ENCODE measurements at places on chromosomes 12 and 14. TPM values are rescaled to one million over a fixed set of nuclear protein-coding genes. Genes with fewer than 3 reads are reported as not detected.
A peak's percentile ranks its signal among the peaks of the same experiment; 100 is the strongest.

- H3K27ac ChIP-seq: no peak overlapping the region
- H3K27me3 ChIP-seq: no peaks in the 10 kb centered on the region
- no peak overlapping the region for H3K4me3 ChIP-seq
Observed at GRCh38 chr14:49550286-49551184, 35.6 kb downstream of the RPS29 start.

GRCh38 chr14:54348001-54348611 is 48.7 kb upstream of the CDKN3 start:
- no peaks in the 10 kb centered on the region for H3K27me3 ChIP-seq
- DNase-seq: no peak
- H3K4me3 ChIP-seq: no peak overlapping the region
- no peaks in the 10 kb centered on the region for H3K36me3 ChIP-seq

- H3K4me1 ChIP-seq: no peaks in the 10 kb centered on the region
- DNase-seq: no peak
- no peaks in the 10 kb centered on the region for H3K27me3 ChIP-seq
- no peak overlapping the region for H3K27ac ChIP-seq
Observed at GRCh38 chr14:52185178-52185577, 82.3 kb upstream of the PTGDR start.

DNA sequence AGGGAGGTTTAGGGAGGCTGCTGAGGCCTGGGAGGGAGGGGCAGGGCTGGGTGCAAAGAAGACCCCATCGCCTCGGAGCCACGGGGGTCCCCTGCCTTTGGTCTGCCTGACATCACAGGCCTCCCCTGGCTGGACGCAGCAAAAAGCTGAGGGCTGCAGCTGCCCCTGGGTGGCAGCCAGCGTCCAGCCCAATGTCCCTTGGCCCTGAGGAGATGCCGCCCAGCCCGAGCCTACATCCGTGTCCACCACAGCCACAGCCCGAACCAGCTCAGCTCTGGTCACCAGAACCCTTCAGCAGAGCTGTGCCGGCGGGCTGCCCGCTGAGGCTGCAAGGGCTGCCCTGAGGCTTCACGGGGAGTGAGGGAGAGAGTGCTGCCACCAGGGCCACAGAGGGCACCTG is 1.9 kb downstream of the NUDT14 start:
- H3K4me1 ChIP-seq: peaks cover 19% of the 10 kb centered on the region
- no peaks in the 10 kb centered on the region for H3K36me3 ChIP-seq
- DNase-seq: no peak
- H3K27ac ChIP-seq: no peak overlapping the region
- no peaks in the 10 kb centered on the region for H3K27me3 ChIP-seq

DNA sequence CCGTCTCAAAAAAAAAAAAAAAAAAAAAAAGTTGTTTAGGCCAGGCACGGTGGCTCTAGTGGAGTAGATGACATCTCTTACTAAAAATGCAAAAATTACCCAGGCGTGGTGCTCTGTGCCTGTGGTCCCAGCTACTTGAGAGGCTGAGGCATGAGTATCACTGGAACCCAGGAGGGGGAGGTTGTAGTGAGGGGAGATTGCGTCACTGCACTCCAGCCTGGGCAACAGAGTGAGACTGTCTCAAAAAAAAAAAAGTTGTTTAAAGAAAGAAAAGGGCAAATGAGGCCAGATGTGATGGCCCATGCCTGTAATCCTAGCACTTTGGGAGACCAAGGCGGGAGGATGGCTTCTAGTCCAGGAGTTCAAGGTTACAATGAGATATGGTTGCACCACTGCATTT is 36.6 kb upstream of the SPPL3 start:
- no peaks in the 10 kb centered on the region for H3K27me3 ChIP-seq
- H3K36me3 ChIP-seq: no peaks in the 10 kb centered on the region
- H3K4me1 ChIP-seq: no peaks in the 10 kb centered on the region
- no peak for DNase-seq
- no peak overlapping the region for H3K27ac ChIP-seq

- no peaks in the 10 kb centered on the region for H3K27me3 ChIP-seq
- H3K4me3 ChIP-seq: no peak overlapping the region
- DNase-seq: no peak
- H3K4me1 ChIP-seq: no peaks in the 10 kb centered on the region
Observed at GRCh38 chr12:130540376-130540775, 175.7 kb downstream of the RIMBP2 start.

- H3K4me1 ChIP-seq: peaks cover 14% of the 10 kb centered on the region
- H3K27me3 ChIP-seq: no peaks in the 10 kb centered on the region
- no peak for DNase-seq
Observed at GRCh38 chr12:32402946-32403345, 3.6 kb downstream of the FGD4 start.

- no peak overlapping the region for H3K4me3 ChIP-seq
- H3K27ac ChIP-seq: peak overlapping the region; percentile 79
- peaks cover 28% of the 10 kb centered on the region for H3K4me1 ChIP-seq
- H3K36me3 ChIP-seq: no peaks in the 10 kb centered on the region
Observed at GRCh38 chr12:46523446-46523845, 150.9 kb upstream of the SLC38A2 start.

DNA sequence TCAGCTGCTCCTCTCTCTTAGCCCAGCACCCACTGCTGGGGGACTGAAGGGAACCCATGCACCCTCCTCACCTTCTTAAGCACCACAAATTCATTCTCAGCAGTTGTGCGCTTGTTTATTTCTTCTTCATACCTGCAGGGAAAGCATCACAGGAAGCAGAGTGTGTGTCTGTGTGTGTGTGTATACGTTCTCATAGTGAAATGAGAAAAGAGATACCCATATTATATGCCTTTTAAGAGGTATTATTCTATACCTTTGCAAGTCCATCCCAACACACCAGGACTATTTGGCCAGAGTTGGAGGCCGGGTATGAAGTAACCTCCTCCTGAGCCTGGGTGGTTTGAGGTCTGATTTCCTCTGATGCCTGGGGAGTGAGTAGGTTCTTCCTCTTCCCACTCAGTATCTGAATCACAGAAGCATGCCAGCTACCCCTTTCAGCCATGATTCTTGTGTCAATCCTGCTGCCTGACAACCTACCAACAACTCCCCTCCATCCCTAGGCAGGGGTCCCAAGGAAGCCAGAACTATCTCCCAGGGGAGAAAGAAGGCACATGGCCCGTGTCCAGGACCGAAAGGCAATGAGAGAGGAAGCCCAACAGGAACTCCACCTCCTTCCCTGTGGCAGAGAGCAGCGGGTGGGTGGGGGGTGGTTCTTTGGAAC is 3.0 kb downstream of the KRT73 start:
- DNase-seq: no peak
- H3K4me1 ChIP-seq: no peaks in the 10 kb centered on the region
- no peak overlapping the region for H3K4me3 ChIP-seq
- H3K27me3 ChIP-seq: peaks cover 10% of the 10 kb centered on the region

The VIPAS39 gene
- 13.8 TPM for total RNA-seq

DNA sequence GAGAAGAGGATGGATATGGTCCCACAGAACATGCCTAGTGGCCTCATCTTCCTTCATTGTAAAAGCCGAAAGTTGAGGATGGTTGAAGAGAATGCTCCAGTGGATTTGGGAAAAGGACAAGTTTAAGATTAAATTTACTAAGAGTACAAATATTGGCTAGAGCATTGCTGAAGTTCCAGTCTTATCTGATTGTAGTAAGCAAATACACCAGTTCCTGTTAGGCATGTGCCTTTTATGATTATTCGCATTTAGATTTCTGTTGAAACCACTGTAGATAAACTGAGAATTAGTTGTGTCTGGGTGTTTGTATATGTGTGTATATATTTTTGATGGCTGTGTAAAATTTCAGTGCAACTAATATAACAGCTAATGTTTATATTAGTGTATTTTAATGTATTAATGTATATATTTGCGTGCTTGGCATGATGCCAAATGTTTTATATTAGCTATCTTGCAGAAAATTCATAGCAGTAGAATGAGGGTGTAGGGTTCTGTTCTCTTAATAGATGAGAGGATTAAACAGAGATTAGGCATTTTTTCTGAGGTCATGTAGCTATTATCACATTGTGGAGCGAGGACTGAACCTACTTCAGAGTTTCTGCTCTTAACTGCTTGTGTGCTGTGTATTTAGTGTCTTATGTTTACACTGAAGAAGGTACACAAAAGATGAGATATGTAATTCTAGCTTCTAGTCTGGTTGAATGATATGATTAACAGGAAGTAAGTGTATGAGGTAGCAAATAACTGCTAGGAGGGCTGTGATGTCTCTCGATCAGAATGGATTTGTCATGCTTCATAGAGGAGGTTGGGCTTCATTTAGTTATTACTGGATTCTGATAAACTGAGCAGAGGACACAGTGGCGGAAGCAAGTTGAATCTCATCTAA is 21.1 kb downstream of the FKBP3 start:
- H3K36me3 ChIP-seq: peaks cover 100% of the 10 kb centered on the region
- no peak overlapping the region for H3K4me3 ChIP-seq
- H3K4me1 ChIP-seq: no peaks in the 10 kb centered on the region
- no peaks in the 10 kb centered on the region for H3K27me3 ChIP-seq
- no peak for DNase-seq
- H3K27ac ChIP-seq: no peak overlapping the region

The SYCP3 gene
- total RNA-seq: not detected

DNA sequence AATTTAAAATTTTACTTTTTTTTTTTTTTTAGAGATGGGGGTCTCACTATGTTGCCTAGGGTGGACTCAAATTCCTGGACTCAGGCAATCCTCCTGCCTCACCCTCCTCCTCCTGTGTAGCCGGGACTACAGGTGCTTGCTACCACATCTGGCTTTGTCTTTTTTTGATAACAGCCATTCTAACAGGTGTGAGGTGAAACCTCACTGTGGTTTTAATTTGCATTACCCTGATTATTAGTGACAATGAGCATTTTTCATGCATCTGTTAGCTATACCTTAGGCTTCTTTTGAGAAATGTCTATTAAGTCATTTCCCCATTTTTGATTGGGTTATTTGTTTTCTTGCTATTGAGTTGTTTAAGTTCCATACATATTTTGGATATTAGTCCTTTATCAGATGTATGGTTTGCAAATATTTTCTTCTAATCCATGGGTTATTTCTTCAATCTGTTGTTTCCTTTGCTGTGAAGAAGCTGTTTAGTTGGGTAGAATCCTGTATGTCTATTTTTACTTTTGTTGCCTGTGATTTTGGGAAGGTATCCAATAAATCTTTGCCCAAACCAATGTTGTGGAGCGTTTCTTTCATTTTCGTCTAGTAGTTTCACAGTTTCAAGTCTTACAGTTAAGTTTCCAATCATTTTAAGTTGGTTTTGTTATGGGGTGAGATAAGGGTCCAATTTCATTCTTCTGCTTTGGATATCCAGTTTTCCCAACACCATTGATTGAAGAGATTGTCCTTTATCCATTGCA is 86.1 kb downstream of the MYF5 start:
- no peaks in the 10 kb centered on the region for H3K4me1 ChIP-seq
- H3K27me3 ChIP-seq: no peaks in the 10 kb centered on the region
- no peak overlapping the region for H3K4me3 ChIP-seq
- DNase-seq: no peak

DNA sequence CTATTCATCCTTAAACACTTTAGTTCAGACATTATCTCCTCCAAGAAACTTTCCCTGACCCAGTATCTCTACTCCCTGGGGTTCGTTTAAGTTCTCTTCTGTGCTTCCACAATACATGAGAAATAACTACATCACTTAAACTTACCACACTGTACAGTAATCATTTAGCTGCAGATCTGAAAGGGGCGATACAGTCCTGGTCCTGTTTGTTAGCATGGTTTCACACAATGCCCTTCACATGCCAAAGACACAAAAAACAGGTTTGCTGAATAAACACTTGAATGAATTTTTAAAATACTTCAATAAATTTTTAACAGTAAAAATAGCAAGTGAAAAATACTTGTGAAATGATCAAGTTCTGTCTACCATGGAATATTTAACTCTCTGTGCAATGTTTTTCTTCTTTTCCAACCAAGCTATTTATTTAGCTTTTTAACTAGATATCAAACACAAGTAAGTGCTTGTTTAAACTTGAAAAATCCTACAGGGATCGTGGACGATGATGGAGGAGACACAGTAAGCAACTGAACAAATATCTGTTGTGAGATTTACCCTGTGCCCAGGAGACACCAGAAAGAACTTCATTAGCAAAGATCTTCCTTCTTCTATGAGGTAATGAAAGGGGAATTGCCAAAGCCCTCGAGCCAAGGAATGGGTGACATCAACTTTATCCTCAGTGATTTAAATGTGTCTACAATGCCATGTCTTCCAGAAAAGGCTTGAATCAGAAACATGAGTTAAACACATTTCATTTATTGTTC is 255.6 kb upstream of the GRIP1 start:
- no peaks in the 10 kb centered on the region for H3K36me3 ChIP-seq
- H3K4me3 ChIP-seq: no peak overlapping the region
- no peak overlapping the region for H3K27ac ChIP-seq
- H3K27me3 ChIP-seq: no peaks in the 10 kb centered on the region
- no peak for DNase-seq

The MYH6 gene
- 76.8 TPM for total RNA-seq

The PTHLH gene
- 1.1 TPM for total RNA-seq

GRCh38 chr14:106436310-106436905 is 910.0 kb downstream of the TMEM121 start:
- H3K4me3 ChIP-seq: no peak overlapping the region
- H3K27ac ChIP-seq: no peak overlapping the region
- H3K4me1 ChIP-seq: no peaks in the 10 kb centered on the region
- no peaks in the 10 kb centered on the region for H3K27me3 ChIP-seq
- DNase-seq: no peak
